Psoas muscle (tissue), 8 donors: ENCODE measurements at places on chromosomes 2 and 18. TPM values are rescaled to one million over a fixed set of nuclear protein-coding genes. Genes with fewer than 3 reads are reported as not detected.

- H3K4me1 ChIP-seq: no peaks in the 10 kb centered on the region
- H3K27ac ChIP-seq: no peak overlapping the region
- no peak for DNase-seq
These were observed 58.2 kb upstream of the DYNC1I2 start for GRCh38 chr2:171629113-171629512.

KCNK3 gene
- 0.15 TPM for total RNA-seq

HOXD10 gene
- not detected for total RNA-seq

SCN2A gene
- total RNA-seq: not detected

DNA sequence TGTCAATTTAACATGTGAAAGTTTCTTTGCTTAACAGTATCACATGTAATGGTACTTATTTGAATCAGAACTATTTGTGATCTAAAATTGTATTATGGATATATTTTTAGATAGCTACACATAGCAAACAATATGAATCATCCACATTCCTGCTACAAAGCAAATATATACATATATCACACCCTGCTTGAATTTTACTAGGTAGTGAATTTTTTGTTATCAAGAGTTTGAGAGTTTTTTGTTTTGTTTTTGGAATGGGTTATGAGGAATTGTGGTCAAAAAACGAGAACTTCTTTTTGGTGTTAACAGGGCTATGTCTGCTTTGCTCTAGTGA, 635.7 kb downstream of the NRXN1 start:
- no peaks in the 10 kb centered on the region for H3K36me3 ChIP-seq
- no peak overlapping the region for H3K4me3 ChIP-seq
- no peak for DNase-seq
- no peaks in the 10 kb centered on the region for H3K4me1 ChIP-seq
- no peaks in the 10 kb centered on the region for H3K27me3 ChIP-seq

DNA sequence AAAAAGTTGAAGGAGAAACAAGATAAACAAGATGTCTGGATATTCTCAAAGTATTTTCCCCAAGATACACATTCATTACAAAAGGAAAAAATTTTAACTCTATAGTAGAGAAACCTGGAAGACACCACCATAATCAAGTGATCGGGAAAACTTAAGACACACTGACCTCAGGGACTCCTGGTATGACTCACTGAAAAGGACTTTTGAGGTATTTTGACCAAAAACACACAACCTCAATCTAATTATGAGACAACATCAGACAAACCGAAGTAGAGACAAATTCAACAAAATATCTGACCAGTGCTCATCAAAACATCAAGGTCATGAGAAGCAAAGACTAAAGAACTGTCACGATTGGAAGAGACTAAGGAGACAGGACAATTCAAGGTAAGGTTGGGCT, 34.7 kb downstream of the LPIN2 start:
- no peak overlapping the region for H3K4me3 ChIP-seq
- peak overlapping the region; percentile 51 for H3K27ac ChIP-seq
- H3K27me3 ChIP-seq: no peaks in the 10 kb centered on the region
- H3K4me1 ChIP-seq: peaks cover 18% of the 10 kb centered on the region

- H3K27me3 ChIP-seq: no peaks in the 10 kb centered on the region
- no peaks in the 10 kb centered on the region for H3K4me1 ChIP-seq
- no peak overlapping the region for H3K27ac ChIP-seq
- no peak for DNase-seq
These were observed 94.5 kb upstream of the HS6ST1 start for GRCh38 chr2:128413014-128413717.

FABP1 gene
- total RNA-seq: 0.89 TPM

GNAL gene
- 16.6 TPM for total RNA-seq

DNA sequence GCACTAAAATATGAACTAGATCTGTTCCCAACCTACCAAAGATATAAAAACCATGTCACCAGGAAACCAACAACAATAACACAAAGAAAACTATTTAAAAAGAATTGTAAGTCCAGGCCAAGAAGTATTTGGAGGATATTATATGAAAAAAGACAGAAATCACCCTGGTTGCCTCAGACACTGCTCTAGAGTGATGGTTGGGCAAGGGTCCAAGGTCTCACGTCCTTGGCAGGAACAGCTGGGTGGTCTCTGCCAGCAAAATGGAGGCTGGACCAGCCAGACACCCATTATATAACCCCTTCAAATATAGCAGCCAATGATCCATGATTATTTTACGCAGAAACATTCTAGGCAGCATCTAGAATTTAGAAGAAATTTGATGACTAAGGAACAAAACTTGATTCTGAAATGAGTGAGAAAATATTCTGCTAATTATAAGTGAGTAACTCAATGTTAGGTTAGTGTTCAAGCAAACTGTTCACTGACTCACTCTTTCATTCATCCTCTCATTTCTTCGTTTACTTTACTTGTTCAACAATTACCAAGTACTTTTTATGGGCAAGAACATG, 35.4 kb downstream of the MRPL35 start:
- no peaks in the 10 kb centered on the region for H3K27me3 ChIP-seq
- no peaks in the 10 kb centered on the region for H3K4me1 ChIP-seq
- peaks cover 12% of the 10 kb centered on the region for H3K36me3 ChIP-seq

DNA sequence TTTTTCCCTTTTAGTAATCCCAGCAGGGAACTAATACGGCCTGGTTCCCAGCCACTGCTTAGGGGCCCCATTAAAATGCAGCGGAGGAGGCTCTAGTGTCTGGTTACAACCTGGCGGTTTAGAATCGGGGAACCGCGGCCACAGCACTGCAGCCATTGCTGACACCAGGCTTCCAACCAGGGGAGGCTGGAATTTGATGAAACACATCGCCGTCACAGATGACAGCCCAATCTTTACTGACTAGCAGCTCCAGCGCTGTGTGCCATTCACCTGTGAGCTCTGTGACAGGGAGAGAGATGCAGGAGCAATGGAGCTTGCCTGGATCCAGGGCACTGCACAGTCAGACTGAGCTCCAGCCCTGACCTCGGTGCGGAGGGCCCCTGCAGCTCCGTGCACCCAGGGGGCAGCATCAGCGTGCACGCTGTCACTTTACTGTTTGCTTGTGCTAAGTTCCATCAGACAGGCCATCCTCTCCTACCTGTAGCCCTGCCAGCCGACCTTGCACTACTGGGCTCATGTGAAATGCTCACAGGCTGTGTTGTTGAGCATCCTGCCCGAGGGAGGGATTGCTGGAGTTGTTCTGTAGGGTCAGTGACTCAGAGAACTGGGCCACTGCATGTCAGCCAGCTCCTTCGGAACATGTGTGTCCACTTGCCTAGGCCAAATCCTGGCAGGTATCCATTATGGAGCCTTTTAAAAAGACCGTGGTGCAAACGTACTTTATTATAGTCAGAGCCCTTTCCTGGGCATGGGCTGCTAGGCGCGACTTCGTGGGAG, 203.5 kb downstream of the SEPTIN10 start:
- H3K27me3 ChIP-seq: no peaks in the 10 kb centered on the region
- no peak overlapping the region for H3K27ac ChIP-seq
- no peak overlapping the region for H3K4me3 ChIP-seq
- peak; percentile 81 for DNase-seq
